NCI-H187 treated with DMSO at 0.1 percent for 48 hours (cell line): ENCODE measurements at places on chromosomes 4 and X.

GRCh38 chr4:69518102-69518501 is 22.4 kb upstream of the UGT2B4 start:
- no peak for DNase-seq

GRCh38 chr4:174933083-174933482 is 14.9 kb downstream of the ADAM29 start:
- no peak for DNase-seq

DNA sequence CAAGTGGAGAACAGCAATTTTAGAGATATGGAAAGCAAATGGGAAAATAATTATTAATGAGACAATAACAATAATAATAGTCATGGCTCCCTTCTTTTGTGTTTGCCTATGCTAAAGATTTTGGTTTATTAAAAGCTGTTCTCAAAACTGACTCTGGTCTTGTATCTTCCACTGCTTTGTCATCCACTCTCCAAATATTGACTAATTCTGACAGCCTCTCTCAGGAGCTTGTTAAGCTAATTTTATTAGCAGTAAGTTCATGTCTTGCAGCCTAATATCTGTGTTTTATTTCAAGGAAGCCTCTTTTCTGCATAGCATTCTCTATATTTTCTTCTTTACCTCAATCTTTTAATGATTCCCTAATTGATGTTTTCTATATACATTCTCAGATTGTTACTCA is 1419.8 kb downstream of the ARAP2 start:
- DNase-seq = no peak

DNA sequence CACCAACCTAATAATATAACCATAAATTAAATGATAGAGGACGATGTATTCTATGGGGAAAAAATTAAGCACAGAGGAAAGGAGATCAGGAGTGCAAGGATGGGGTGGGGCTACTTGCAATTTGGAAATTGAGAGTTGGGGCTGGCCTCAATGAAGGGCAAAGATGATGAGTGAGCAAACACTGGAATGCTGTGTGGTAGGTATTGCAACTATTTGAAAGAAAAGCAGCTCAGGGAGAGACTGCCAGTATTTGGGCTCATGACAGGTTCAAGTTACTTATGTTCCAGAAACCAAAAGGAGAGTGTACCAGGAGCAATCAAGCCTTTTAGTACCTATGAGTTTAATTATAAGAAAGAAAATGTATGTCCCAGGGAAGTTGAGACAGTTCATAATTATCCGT is 47.4 kb downstream of the ASIC5 start:
- no peak for DNase-seq

DNA sequence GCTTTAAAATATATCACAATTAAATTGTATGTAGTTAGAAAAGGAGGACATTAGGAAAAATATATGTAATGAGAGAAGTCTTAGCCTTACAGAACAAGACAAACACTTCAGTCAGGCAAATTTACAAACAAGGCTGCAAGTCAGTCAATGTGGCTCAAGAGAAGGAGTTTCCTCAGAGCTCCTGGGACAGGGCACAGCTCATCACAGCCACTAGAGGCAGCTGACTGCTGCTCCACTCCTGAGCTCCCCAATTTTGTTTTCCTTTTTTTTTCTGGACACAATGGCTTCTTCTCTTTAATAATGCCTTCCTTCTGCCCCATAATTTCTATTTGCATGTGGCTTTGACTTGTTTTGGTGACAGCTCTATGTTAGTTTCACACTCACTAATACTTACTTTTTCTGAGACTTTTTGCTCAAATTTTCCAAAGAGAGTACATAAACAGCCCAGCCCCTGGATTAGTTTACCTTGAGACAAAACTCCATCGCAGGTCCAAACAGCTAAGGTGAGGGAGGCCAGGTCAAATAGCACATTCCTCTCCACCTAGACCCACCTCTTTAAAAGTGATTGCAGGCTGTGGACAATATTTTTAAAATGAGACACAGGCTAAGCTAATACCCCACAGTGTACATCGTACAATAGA is 850.4 kb upstream of the FRG1 start:
- no peak for DNase-seq

DNA sequence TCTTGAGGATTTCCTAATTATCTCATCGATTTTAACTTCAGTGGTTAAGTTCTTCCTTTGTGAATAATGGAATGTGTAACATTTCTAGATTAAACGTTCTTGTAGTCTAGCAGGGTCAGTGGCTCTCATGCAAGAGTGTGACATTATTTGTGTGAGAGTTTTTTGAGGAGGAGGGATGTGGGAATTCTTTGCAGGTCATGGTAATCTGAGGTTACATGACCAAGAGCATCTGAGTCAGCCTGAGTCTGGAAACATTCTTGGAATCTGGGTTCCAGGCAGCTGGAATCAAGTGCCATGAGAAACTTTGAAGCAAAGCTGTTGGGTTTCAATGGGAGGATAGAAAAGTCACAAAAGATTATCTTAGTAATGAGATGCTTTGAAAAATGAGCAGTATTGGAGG is 49.5 kb downstream of the GK start:
- DNase-seq = no peak

GRCh38 chr4:134018846-134019245 is 182.7 kb downstream of the PABPC4L start:
- no peak for DNase-seq

GRCh38 chrX:39904816-39905537 is 192.8 kb downstream of the BCOR start:
- DNase-seq = no peak

- no peak for DNase-seq
Observed at GRCh38 chr4:85681921-85682320, 207.0 kb downstream of the ARHGAP24 start.

DNA sequence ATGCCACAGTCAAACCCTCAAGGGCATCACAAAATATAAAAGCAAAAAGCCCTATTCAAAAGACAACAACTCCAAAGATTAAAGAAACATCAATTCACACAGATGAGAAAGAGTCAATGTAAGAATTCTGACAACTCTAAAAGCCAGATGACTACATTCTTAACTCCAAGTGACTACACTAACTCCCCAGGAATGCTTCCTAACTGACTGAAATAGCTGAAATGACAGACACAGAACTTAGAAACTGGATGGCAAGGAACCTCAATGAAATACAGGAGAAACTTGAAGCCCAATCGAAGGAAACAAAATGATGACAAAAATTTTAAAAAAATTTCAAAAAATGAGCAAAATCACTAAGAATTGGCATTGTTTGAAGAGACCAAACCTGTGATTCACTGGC is 1047.6 kb upstream of the PCDH10 start:
- DNase-seq = no peak

- DNase-seq = no peak
Observed at GRCh38 chrX:373641-374471, 12.9 kb downstream of the PPP2R3B start.

DNA sequence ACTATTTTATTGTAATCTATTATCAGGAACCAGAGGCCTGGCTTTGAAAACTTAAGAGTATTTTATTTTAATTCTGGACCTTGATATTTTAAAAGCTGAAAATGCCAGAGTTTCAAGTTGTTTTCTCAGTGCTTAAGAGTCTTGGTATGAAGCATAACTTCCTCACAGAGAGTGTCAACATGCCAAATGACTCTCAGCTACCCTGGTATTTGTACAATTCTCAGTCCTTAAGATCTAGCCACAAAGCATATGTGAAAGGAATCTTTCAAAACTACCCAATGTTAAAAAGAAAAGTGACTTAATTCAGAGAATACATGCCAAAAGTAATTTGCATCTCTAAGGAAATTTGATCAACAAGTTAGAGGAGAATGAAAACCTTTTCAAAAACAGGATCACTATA is 171.9 kb downstream of the DKK2 start:
- DNase-seq = no peak

- DNase-seq = no peak
Observed at GRCh38 chr4:144189121-144189520, 48.6 kb upstream of the GYPA start.

- no peak for DNase-seq
Observed at GRCh38 chrX:112913807-112914206, 73.2 kb upstream of the AMOT start.

DNA sequence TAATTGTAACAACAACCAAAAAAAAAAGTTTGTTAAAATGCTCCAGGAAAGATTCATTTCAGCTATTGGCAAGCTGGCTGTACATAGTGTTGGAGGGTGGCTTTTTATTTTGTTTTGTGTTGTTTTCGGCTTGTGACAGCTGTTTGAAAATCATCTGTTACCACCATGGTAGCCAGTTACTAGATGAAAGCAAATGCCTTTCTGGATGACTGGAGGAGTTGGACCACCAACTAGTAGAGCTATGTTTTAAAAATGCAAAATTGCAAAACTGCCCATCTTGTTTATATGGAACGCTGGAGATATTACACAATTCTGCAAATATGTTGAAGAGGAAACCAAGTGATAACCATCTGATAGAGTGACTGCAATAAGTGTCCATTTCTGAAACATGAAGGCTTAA is 53.2 kb upstream of the TNIP3 start:
- DNase-seq = no peak

DNA sequence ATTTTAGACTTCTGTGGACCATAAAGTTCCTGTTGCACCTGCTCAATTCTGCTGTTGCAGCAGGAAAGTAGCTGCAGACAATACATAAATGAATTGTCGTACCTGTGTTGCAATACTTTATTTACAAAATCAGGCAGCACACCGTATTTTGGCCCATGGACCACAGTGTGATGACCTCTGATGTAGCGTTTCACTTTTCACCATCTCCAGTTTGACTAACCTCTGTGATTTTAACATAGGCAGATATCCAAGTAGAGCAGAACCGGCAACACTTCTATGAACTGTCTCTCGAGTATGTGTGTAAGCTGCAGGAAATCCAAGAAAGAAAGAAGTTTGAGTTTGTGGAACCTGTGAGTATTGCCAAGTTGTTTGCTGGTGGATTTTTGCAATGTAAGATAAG is 132.7 kb downstream of the ARHGAP10 start:
- no peak for DNase-seq

- DNase-seq = no peak
Observed at GRCh38 chr4:106967892-106968291, 68.2 kb downstream of the DKK2 start.

- no peak for DNase-seq
Observed at GRCh38 chr4:40829586-40829985, 79.8 kb downstream of the NSUN7 start.

DNA sequence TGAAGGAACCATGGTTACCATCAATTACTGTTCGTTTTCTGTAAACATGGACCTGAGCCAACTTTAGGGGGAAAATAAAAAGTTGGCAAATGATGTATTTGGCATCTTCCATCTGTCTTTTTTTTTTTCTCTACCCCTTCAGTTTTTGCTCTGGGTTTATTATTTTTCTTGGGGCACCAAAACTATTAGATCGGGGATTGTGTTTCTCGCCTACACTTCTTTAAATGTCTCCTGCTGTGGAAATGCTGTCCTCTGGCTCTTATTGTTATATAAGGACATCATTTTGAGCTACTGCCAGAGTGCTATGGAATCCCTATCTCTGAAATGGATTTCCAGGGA is 234.0 kb upstream of the SLIT2 start:
- no peak for DNase-seq

- no peak for DNase-seq
Observed at GRCh38 chr4:108210989-108211835, 42.5 kb upstream of the LEF1 start.

GRCh38 chr4:168380290-168380689 is 61.7 kb upstream of the DDX60 start:
- no peak for DNase-seq

DNA sequence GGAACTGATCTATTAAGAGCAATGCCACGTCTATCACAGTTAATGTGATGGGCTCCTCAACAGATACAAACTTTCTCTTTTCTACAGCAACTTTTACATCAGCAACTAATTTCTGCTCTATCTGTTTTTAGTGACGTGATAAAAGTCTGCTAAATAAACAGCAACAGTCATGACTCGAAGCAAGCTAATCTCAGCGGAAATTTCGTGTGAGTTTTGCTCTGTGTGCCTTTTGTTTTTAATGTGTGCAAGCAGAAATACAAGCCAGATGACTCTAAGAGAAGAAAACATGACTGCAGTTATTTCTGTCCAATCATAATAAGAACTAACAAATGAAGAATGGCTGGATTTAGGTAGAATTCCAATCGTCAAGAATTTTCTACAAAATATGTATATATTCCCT is 214.3 kb downstream of the LDB2 start:
- DNase-seq = no peak

DNA sequence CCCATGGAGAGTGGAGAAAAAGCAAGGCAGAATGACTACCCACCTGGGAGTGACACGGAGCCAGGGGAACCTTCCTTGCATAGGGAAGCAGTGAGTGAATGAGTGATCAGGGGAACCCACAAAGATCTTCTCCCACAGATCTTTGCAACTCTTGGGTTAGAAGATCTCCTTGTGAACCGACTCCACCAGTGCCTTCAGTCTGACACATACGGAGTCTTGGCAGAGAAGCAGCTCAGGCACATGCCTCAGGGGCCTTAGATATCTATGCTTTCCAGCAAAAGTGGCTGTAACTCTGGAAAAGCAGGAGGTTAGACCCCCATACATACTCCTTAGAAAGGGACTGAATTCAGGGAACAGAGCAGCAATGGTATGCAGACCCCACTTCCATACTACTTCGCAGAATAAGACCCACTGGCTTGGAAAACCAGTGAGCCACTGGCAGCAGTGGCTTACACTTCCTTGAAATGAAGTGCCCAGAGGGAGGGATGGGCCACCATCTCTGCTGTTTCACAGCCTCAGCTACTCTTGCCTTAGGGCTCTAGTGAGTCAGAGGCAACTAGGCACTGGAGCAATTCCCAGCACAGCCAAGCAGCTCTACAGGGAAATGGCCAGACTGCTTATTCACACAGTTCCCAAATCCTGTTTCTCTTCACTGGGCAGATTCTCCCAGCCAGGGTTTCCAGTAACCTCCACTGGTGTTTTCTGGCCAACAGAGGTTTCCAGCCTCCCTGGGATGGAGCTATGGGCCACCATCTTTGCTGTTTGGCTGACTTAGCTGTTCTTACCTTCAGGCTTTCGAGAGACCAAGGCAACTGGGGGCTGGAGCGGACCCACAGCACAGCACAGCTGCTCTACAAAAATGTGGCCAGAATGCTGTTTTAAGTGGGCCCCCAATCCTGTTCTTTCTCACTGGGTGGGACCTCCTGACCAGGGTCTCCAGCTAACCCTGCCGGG is 82.8 kb upstream of the TCEAL2 start:
- no peak for DNase-seq

DNA sequence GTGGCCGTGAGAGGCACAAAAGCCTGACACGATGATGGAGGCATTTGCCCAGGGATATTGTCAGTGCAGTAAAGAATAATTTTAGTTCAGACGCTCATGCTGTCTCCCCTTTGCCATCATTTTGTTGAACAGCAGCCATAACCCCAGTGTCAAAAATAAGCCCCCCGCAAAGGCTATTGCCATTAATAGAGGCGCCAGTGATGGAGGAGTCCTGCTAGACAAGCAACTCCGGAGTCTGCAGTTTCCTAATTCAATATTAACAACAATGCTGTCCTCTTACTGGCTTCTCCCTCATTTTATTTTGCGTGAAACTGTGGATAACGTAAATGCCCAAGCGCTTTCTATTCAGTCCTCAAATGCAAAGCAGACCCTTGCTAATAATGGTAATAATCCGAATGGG is 603 bp upstream of the SMS start:
- no peak for DNase-seq
